NCI-H2029 (cell line): ENCODE measurements at places on chromosomes 3 and 15.

- no peak for DNase-seq
Observed at GRCh38 chr3:96931119-96931862, 116.9 kb downstream of the EPHA6 start.

DNA sequence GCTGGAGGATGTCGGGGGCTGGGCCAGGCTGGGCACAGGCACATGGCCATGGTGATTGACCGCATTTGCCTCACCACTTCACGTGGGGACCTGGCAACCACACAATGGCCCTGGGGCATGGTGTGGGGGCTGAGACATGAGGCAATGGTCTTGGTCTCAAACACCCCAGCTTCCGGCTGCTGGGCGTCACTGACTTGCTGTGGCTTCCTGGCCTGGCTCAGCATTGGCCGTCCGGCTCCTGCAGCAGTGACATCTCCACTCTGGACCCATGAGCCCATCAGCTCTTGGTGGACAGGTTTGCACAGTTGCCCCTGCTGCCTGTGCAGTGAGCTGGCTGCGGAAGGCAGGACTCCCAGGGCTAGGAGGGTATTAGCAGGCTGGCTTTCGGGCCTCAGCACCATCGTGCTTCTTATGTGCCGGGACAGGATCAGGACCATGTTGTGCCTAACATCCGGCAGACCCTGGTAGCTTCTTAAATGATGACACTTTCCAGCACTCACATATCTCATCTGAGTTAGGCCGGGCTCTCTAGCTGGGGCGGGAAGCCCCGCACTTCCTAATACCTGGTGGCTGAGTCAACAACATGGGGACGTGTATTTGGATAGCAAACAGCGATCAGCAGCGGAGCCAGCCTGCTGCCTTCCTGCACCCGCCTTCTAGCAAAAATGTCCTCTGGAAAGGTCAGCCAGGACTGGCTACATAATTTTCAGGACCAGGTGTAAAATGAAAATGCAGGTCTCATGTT is 34.1 kb downstream of the ZNF710 start:
- DNase-seq = peak; percentile 37

DNA sequence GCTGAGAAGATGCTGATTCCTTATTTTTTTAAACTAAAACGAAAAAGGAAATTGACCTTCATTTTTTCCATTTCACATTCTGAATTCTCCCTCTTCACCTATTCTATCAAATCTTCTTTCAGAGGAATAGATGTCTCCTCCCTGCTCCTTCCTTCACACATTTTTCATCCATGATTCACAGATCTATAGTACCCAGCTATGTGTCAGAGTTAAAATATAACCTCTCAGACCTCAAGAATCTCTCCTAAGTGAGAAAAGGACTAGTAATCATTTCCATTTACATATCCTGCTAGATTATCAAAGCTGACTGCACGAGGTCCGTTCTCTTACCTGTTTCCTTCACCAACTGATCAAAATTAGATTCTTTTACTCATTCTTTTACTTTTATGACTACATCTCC is 1297.6 kb upstream of the ALCAM start:
- DNase-seq = no peak

DNA sequence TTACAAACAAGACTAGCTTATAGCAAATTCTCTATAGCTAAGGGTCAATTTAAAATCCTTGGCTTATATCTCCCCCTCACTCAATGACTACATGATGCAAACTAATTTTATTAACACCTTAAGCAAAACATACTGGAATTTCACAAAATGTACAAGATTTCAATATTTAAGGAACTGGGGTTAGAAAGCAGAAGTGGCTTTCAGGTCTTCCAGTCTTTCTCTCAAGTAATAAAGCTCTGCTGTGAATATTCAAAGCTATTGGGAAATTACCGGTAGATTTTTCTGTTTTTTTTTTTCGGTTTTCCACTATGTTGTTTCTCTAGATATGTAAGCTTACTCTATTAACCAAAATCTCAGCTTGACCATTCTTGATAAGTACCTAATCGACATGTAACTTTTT is 3.9 kb downstream of the EPM2AIP1 start:
- DNase-seq = no peak

- no peak for DNase-seq
Observed at GRCh38 chr3:191393146-191393545, 62.8 kb upstream of the UTS2B start.

DNA sequence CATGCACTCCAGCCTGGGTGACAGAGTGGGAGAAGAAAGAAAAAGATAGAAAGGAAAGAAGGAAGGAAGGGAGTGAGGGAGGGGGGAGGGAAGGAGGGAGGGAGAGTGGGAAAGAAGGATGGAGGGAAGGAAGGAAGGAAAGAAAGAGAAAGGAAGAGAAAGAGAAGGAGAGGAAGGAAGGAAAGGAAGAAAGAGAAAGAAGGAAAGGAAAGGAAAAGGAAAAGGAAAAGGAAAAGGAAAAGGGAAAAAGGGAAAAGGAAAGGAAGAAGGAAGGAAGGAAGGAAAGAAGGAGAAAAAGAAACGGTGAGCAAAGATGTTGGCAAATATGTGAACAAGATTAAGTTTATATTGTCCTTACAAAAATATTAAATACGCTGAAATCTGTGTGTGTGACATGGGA is 36.2 kb upstream of the TICRR start:
- no peak for DNase-seq

DNA sequence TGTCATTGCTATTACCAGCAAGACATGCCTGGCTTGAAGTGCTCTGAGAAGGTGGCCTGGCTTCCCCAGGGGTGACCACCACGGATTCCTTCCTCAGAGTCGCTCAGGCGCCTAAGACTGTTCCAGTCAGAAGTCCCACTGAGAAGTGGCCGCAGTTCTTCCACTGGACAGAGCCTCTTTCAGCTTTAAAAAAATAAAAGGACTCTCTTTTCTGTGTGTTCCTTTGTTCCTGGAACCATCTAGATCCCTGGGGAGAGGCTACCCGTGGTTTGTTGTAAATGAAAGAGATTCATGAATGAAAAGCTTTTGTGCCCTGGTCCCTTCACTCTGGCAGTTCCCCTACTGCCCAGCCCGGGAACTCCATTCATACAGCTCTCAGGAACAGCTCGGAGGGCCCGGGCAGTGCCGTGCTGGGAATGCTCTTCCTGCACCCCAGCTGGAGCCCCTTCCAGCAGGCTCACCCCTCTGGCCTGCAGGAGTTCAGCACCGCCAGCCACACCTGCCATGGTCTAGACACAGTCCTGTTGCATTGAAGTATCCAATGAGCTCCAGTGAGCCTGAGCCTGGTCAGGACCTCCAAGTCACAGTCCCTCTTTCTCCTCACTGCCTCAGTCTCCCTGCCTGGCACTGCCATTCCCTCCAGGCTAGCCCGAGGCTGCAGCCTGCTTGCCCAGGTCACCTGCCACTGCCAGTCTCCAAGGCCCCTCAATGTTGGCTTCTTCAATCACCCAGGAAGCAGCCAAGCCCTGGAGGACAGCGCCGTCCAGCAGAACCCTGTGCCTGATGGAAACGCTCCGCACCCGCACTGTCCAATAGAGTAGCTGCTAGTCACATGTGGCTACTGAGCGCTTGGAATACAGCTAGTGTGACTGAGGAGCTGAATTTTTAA is 75.4 kb downstream of the XXYLT1 start:
- peak; percentile 54 for DNase-seq

GRCh38 chr3:80750637-80751036 is 982.8 kb upstream of the ROBO1 start:
- no peak for DNase-seq

DNA sequence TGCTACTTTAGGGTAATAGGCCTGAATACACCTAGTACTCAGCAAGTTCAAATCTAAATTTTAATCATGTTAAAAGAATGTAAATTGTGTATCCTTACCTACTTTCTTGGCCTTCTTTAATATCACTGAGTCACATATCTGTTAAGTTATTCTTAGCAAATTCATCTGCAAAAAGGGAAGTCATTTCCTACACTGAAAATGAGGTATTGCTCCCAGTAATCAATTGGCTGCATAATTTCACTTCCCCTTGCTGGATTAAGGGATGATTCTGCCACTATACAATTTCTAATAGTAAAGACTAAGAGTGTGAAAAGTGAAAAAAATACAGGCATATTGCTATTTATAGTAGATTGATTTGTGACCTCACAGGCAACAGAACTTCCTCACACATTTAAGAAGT is 47.8 kb downstream of the CCDC54 start:
- no peak for DNase-seq

- DNase-seq = no peak
Observed at GRCh38 chr3:72977060-72977808, 19.4 kb upstream of the PPP4R2 start.

- DNase-seq = no peak
Observed at GRCh38 chr15:36756707-36757106, 177.3 kb downstream of the CDIN1 start.

- DNase-seq = no peak
Observed at GRCh38 chr3:149566292-149566975, 91.4 kb downstream of the WWTR1 start.

DNA sequence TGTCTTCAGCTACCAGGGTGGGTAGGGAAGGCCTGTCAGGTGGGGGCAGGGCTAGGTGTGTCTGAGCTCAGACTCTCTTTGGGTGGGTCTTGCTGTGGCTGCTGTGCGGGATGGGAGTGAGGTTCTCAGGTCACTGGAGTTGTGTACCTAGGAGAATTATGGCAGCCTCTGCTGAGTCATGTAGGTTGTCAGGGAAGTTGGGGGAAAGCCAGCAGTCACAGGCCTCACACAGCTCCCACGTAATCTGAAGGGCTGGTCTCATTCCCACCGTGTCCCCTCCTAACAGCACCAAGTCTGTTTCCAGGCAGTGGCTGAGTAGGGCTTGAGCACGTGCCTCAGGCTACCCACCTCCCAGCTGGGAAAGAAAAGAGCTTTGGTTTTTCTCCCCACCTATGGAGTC is 67.0 kb downstream of the CHCHD4 start:
- DNase-seq = no peak

- peak; percentile 35 for DNase-seq
Observed at GRCh38 chr3:171323938-171324536, 136.2 kb downstream of the TNIK start.

DNA sequence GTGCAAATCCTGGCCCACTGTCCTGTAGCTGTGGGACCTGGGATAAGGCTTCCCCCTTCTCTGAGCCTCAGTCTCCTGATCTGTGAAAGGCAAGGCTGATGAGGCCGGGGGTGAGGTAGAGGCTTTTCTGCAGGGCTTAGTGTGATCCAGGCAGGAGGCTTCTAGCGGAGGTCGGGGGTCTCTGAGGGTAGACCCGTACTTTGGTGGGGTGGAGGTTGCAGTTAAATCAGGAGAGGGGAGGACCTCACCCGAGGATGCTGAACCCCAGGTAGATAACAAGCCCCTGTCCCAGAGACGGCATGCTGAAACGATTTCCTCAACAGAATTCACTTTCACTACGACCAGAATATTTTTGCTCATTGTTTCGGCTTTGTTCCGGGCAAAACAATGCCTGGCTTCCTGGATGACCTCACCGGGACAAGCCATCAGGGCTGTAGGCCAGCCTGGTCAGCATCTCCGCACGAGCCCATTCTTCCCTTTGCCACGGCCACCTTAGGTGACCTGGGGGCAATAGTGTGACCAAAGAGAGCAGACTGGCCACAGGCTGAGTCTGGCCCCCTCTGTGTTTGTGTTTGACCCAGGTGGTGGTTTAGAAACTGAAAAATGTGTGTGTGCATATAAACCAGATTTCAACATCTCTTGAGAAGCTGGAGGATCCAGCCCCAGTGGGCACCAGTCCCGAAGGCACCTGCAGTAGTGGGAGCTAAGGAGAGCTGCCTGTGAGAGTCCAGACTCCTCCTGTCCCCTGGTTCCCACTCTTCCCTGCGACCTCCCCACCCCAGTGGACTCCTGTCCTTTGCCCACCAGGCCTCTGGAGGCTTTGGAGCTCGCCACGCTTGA is 33.0 kb downstream of the SLC6A6 start:
- peak; percentile 48 for DNase-seq

DNA sequence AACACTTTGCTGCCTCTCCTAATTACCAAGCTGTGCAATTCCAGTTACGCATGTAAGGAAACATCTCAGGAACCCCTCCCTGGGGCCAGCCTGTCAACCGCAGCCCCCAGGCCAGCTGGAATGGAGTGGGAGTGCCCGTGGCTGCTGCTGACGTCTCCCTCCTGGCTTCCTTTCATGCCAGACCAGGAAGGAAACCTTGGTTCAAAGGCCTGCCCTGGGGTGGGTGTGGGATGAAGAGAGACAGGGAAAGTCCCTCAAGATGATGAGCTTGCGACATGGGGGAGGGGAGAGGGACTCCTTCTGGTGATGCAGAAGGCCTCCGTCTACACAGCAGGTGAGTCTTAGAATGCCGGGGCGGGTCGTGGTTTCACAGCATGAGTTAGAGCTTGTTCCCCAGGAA is 11.4 kb upstream of the CYP11A1 start:
- DNase-seq = no peak

GRCh38 chr15:73560501-73561117 is 72.6 kb downstream of the NPTN start:
- peak; percentile 12 for DNase-seq

DNA sequence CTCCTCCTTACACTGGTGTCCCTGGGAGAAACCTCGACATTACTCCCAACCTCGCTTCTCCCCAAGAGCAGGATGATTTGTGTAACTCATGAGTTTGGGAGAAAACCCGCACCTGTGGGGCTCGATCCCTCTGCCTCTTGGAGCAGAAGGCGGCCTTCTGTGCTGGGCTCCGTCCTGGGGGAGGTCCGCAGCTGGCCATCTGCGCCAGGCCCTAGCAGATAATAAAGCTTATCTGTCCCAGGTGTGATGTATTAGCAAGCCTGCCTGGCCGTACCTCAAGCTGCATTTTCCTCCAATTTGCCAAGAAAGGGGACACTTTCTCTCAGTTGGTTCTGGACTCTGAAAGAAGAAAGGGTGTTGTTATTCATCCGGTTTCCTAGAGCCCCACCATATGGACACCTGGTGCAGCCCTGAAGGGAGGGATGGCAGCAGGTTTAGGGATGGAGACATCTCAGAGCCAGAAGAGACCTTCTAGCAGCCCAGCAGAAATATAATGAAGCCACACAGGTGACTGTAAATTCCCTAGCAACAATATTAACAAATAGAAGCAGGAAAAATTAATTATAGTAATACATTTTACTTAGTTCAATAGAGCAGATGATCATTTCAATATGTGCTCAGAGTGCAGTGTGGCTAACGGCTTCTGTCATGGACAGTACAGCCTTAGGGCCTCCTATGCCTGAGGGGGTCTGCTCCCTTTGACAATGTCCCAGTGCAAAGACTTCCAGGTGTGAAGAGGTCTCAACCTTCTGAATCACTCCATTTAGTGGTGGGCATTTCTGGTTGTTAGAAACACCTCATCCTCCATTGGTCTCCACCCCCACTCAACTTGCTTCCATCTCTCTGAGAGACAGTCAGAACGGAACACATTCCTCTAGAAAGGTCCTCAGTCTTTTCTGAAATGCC is 94.8 kb downstream of the CPN2 start:
- no peak for DNase-seq

- DNase-seq = no peak
Observed at GRCh38 chr3:9986230-9986725, 363 bp downstream of the EMC3 start.
